Forelimb muscle (tissue), 1 donor: ENCODE measurements at places on chromosomes 6 and 20. TPM values are rescaled to one million over a fixed set of nuclear protein-coding genes. Genes with fewer than 3 reads are reported as not detected.

Gene AGPAT4
- 9.8 TPM for polyA plus RNA-seq

GRCh38 chr20:50783903-50784302 is 11.0 kb upstream of the BCAS4 start:
- no peak for DNase-seq

Gene NRSN1
- not detected for polyA plus RNA-seq

DNA sequence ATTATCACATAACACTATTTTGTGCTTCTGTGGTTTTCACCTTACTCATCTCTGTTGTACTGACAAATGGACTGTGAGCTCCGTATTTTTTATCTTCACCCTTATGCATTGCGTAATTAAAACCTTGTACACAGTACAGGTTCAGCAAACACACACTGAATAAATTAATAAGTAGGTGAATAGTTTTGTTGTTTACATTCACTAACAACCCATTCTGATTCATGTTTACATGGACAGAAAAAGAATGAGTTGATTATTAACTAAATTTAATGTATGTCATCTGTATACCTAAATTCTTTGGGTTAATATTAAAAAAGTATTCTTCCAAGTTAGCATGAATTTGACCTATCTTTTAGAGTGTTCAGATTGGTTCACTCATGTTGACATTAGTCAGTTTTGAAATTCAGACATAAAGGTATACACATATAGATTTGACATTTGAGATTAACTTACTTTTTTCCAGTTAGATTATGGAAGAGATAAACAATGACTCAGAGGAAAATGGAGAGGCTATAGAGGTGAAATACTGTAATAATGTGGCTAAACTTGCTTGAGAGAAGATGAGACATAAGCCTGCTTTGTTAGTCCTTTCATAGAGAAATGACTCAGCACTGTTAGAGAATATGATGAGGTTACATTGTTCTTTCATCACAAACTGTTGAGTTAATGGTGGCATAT is 541.7 kb upstream of the FLRT3 start:
- DNase-seq: no peak

Gene CFAP61
- polyA plus RNA-seq: 6.1 TPM

Gene BTNL2
- 0.18 TPM for polyA plus RNA-seq

DNA sequence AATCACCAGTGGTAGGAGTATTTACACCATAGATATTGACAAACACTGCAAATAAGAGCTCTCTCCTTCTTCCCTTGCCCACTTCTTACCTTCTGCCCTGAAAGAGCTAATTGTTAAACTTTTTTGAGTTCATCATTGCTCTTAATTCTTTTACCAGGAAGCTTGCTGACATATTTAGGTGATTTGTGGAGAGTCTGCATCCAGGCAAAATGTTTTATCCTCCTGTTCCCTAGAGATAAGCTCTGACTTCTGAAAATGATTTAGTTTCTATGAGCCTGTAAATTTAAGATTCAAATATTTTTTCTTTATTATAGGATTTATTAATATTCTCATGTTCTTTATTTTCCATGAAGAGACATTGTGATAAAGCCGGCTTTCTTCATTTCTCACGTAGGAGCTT is 81.5 kb downstream of the ADGRB3 start:
- no peak for DNase-seq
